A375 (cell line): ENCODE measurements at places on chromosomes 7 and 10. TPM values are rescaled to one million over a fixed set of nuclear protein-coding genes. Genes with fewer than 3 reads are reported as not detected.

Gene TSPAN13
- total RNA-seq, result 24.3 and 28.1 TPM in 2 replicates

Gene HHEX
- 10.6 and 12.5 TPM in 2 replicates for total RNA-seq

Gene STEAP1B
- 35.9 and 48.7 TPM in 2 replicates for total RNA-seq

Gene CDK5
- 44.8 and 50.0 TPM in 2 replicates for total RNA-seq

Gene DENND2A
- 6.4 and 8.3 TPM in 2 replicates for total RNA-seq

Gene AGBL3
- 0.21 and 0.41 TPM in 2 replicates for total RNA-seq

Gene GNB2
- 96.3 and 114 TPM in 2 replicates for total RNA-seq
